ENCODE measurements at places on chromosomes 1 and 21.

DNA sequence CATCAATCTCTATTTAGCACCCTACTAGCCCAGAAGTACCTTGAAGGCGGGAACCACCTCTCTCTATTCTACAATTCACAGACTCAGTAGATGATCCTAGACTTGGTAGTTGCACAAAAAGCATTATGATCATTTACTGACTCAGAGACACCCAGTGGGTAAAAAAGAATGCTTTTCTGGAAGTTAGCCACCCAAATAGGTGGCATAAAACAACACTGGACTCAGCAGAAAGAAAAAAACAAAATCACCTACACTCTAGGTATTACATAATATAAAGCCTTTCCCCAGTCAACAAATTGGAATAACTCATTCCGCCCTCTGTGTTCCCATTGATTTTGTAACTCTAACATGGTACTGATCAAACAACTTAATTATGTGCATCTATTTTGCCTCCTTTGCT is 126.3 kb downstream of the PTPN14 start:
- no peak for DNase-seq

DNA sequence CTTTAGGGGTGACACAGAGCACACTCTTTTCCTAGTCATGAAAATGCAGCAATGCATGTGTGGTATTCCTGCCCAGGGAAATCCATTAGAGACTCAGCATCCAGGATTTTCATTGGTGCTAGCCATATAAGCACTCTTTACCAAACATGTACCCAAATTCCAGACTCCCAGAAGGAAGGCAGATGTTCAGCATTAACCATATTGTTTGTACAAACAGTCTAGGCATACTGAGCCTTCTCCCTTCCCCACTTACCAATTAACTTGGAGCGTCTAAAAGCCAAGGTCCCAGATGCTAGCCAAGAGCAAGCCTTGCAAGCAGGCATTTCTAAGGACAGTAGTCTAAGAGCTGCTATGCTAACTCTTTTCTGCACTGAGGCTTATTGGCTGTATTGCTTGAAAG is 27.9 kb downstream of the ZBED6 start:
- DNase-seq, result no peak

- DNase-seq, result no peak
Measured at GRCh38 chr1:161008869-161009510, 12.0 kb downstream of the F11R start.

DNA sequence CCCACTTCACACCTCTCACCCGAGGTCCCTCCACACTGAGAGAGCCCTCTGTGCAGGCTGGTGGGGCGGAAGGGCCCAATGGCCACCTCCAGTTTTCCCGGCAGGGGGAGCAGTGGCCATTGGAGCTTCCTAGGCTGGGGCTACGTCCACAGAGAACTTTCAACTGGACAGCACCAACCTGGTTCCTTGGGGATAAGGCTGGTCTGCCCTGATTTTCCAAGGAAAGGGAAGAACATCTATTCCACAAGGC is 20.3 kb upstream of the LAPTM5 start:
- DNase-seq, result no peak

GRCh38 chr1:6870571-6870970 is 85.3 kb downstream of the CAMTA1 start:
- DNase-seq, result no peak

DNA sequence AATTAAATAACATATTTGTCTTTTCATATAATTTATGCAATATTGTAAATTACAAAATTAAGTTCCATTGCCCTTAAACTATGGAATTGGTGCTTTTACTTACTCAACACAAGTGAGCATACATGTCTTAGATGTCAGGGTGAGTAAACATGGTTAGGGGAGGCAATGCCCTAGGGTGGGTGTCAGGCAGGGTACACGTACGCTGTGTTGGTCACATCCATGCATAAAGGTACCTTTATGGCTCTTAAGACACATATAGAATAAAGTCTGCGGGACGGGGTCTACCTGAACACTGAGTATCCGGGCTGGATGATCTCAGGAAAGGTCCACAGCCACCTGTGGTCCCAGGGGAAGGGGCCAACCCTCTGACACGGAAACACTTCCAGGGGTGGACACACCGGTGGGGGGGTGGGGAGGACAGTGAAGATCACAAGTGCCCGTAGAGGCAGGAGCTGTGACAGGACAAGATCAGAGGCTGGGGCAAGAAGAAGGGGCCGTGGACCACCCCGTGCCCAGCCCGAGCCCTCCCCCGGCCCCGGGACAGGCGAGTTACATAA is 720 bp downstream of the LIN9 start:
- DNase-seq, result no peak

- DNase-seq, result no peak
Measured at GRCh38 chr1:2192031-2192995, 2.3 kb downstream of the FAAP20 start.

GRCh38 chr1:181010789-181011188 is 11.9 kb downstream of the STX6 start:
- DNase-seq, result no peak

DNA sequence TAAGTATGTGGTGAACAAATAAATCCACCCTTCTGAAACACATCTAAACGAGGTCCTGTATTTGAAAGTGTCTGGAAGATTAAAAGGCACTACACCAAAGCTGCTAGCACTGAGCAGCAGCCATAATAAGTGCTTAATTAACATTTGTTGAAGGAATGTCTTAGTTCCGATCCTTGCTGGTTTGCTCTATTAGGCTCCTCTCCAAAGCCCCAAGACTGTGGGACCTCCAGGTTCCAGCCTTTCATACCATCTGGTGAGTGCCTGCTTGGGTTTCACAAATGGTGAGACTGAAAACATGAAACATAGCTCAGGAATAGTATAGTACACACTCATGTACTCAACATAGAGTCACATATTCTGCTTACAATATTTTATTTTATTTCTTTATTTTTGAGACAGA is 640 bp upstream of the CYP2J2 start:
- no peak for DNase-seq

GRCh38 chr1:96104906-96105305 is 616.7 kb upstream of the PTBP2 start:
- DNase-seq, result no peak

- peak; percentile 70 for DNase-seq
Measured at GRCh38 chr1:243848858-243849420, 1.1 kb downstream of the AKT3 start.

DNA sequence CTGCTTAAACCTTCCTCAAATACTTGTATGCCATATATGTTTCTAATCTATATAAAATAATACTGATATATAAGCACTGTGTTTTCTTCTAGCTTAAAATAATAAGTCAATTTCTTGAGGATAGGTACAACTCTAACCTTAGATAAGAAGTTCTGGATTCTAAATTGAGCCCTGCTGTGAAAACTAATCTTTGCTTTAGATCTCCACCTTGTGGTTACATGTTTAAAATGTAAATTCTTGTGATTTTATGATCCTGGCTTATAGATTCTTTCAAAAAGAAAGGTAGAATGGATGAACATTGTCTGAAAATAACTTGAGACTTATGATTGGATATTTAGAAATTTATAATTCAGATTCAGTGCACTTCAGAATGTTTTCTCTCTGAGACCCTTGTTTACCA is 38.9 kb upstream of the HMCN1 start:
- no peak for DNase-seq

GRCh38 chr1:53320646-53321045 is 7.2 kb downstream of the LRP8 start:
- DNase-seq, result no peak

DNA sequence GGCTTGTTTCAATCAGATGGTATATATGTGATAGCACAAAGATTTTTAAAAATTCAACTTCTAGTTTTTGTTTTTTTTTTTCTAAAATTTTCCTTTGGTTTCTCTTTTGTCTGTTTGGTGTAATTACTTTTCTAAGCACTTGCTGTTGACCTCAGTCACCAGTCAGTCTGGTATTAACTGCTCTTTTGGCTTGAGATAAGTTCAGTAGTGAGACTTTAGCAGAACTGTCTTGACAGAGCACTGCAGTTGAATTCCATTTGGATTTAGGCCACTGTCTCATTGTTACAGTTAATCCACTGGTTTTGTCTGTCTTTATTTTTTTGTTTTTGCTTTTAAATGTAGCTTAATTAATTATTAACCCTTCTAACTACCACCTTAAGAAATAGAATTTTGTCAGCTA is 36.2 kb downstream of the OSBPL9 start:
- DNase-seq, result no peak

GRCh38 chr1:67110352-67110751 is 24.4 kb downstream of the C1orf141 start:
- DNase-seq, result no peak

- no peak for DNase-seq
Measured at GRCh38 chr1:65278376-65279069, 30.8 kb upstream of the DNAJC6 start.

GRCh38 chr1:19009126-19009881 is 52.8 kb upstream of the IFFO2 start:
- DNase-seq, result no peak

DNA sequence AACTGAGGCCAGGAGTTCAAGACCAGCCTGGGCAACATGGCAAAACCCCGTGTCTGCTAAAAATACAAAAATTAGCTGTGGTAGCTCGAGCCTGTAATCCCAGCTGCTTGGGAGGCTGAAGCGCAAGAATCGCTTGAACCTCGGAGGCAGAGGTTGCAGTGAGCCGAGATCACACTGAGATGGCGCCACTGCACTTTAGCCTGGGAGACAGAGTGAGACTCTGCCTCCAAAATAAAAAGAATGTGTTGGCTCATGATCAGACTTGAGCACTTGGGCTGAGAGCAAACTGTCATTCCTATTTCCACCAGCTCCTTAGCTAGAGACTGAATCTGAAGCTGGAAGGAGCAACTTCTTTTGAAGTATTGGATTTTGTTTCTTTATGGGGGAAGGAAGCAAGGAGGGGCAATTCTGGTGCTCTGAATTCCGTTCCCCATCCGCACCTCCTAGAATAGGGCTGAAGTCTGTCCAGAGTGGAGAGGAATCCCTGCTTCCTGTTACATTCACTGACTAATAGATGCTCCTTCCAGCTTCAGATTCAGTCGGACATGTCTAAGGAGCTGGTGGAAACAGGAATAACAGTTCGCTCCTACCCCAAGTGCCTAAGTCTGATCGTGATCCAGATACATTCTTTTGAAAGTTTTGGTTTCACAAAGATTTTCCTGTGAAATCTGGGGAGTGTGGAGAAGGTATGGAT is 3.8 kb downstream of the ZNF672 start:
- no peak for DNase-seq

- DNase-seq, result no peak
Measured at GRCh38 chr1:35030756-35031446, 844 bp downstream of the ZMYM6 start.

- no peak for DNase-seq
Measured at GRCh38 chr1:32031578-32032274, 18.1 kb downstream of the KHDRBS1 start.

GRCh38 chr1:24912376-24913273 is 17.5 kb downstream of the RUNX3 start:
- DNase-seq, result no peak

DNA sequence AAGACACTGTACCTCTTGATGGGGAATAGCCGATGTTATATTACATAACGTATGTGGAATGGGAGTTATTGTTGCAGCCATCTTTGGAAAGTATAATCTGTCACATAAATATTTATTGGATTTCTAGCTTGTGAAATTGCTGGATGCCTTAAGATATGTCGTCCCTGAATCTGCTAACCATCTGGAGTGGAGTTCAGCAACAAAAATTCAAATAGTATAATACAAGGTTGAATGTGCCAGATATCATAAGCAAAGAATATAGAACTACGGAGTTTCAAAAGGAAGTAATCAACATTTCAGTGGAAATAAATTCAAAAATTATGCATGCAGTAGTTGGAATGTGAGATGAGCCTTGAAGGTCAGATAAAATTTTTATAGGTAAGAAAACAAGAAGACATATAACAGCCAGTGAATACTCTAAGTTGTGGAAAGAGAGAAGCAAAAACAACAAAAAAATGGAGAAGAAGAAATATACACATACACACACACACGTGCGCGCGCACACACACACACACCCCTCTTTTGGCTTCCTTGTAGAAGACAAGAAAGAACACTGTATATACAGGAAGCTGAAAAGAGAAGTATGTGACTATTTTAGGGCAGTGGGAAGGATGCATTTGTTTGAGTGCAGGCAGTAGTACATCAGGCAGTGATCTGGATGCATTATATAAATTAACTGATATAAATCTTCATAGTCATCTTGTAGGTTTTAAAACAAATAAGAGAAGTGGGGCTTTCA is 516.7 kb downstream of the KCNT2 start:
- no peak for DNase-seq

GRCh38 chr1:10319750-10320149 is 79.1 kb upstream of the PGD start:
- no peak for DNase-seq

GRCh38 chr21:45876381-45877170 is 105.0 kb upstream of the COL6A1 start:
- no peak for DNase-seq

DNA sequence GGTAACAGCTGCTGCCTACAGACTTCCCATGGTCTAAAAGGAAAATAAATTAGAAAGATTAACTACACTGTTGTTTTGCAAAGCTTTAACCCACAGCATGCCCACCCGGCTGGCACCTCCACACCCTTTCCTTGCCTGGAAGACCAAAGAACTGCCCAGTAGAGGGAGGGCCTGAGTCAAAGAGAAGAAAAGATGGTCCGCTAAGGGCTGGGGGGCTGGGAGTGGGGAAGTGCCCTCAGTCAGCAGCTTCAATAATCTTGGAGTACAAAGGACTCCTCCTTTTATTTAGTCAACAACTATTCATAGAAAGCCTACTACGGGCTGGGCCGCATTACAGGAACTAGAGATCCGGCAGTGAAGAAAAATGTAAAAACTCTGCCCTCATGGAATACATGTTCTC is 40.6 kb downstream of the ERI3 start:
- DNase-seq, result no peak

DNA sequence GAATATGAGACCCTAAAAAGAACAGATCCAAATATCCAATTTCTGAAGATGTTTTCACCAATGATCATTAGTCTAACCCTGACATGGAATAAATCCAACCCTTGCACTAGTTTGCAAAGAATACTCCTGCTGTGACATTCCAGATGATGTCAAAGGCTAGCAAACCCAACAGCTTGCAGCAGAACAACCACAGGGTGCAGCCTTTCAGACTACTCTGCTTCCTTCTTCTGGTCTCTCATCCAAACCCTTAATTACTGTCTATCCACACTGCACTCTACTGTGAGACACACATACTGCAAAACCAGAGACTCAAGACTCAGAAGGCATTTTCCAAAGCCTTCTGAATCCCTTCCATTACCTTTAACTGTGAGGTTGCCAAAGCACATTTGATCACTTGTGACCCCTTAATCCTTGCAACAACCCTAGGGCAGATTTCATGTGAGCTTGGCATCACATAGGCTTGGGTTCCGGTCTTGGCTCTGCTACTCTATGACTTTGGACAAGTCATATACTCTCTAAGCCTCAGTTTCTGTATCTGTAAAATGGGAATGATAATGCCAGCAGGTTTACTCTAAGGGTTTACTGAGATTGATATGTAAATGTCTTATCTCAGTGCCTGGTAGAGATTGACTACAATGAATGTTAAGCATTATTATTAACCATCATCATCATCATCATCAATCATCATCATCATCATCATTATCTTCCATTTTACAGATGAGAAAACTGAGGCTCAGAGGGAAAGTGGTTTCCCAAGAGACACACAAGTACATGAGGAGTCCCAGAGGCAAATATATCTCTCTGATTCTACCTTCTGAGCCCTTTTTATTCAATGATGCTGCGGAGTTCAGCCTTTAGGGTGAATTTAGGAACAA is 94.5 kb downstream of the SYF2 start:
- no peak for DNase-seq

GRCh38 chr1:226658546-226659125 is 80.4 kb downstream of the ITPKB start:
- no peak for DNase-seq
